Omental fat pad (tissue), 4 donors: ENCODE measurements at places on chromosomes 11 and 22. TPM values are rescaled to one million over a fixed set of nuclear protein-coding genes. Genes with fewer than 3 reads are reported as not detected.
A peak's percentile ranks its signal among the peaks of the same experiment; 100 is the strongest.

GRCh38 chr11:62125881-62126280 lies 2.1 kb downstream of the INCENP start:
- no peak for DNase-seq

DNA sequence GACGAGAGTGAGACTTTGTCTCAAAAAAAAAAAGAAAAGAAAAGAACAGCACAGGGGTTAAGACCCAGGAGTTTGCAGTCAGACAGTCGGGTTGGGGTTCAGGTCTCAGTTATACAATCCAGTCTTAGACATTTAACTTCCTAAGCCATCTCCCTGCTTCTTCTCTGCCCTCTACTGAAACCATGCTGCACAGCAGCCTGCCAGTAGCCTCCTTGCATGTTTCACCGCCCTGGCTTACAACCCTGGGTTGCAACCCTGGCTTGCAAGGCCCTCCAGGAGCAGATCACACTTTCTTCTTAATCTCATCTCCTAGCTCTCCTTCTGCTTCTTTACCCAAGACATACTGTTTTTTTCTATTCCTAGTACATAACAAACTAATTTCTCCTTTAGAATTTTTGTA lies 5.9 kb upstream of the B3GAT3 start:
- DNase-seq: no peak

ZP1 gene
- not detected for total RNA-seq

- DNase-seq: no peak
Measured at GRCh38 chr11:65945430-65945911, at the start of gene TSGA10IP. TSGA10IP (plus strand) TSS chr11:65945480; CDS start chr11:65945676, 196 bp downstream.

DNA sequence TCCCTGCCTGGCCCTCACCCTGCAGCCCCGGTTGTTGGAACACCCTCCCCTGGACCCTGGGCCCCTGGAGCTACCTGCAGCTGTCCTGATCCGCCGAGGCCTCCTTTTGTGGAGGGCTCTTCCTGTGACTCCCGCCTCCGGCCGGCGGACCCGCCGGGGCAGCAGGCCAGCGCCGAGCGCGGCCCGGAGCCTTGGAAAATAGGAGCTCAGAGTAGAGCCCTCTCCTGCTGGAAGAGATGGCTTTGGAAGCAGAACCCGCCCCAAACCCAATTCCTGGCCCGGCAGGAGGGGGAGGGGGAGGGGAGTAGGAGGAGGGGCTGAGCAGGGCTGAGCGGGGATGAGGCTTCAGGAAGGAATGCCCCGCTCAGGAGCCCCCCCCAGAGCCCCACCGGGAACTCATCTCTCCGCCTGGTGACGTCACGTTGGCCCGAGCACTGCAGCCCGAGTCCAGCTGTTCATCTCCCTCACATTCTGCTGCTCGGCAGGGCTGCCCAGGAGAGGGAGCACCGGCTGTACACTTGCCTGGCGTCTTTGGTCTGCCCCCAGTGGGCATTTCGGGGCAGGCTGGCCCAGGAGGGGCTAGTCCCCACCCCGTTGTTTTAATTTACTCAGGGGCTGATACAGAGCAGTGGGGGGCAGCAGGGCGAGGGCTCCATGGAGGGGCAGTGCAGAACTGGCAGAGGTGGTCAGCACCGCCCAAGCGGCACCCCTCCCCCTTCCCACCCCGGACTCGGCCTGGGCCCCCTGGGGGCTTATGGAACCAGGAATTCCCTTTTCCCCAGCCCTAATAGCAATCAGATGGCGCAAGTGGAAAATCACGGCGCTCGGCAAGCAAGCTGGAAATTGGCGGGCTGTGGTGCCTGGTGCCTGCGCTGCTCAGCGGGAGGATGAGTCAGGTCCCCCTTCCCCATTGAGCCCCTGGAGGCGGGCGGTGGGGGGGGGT lies at the start of gene MRGPRF:
TSS of gene MRGPRF (minus strand) at position 238 of the 943 bp plus-strand sequence. CDS start 3,345 bp downstream, outside the sequence.
- peak; percentile 83 for DNase-seq

DNA sequence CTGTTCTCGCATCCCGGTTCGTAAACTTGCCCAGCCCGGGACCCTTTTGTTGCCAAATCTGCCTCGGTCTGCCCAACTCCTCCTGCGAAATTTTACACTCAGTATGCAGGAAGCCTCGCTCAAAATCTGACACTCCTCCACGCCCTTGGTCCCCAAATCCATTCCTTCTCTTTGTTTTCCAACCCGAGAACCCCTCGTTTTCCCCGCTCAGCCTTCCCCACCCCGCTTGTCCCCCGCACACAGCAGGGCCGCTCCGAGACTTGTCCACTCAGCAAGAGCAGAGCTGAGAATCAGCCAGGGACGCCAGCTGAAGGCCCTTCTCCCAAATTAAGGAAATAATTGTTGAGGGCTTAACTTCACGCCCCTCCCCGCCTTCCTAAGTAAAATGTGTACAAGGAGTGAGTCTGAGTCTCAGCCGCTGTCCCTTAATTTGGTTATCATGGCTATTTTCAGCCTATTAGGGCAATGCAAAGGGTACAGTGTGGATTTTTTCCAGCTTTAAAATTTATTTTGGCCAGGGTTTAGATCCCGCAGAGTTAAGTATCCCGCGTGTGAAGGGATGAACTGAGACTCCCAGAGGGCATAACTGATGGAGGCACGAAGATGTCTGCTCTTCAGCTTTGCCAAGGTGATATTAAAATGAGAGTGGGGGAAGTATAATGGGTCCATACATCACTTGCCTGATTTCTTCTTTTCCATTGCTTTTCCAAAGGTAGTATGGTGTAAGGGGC lies 581 bp upstream of the FBXO3 start:
- no peak for DNase-seq

DNA sequence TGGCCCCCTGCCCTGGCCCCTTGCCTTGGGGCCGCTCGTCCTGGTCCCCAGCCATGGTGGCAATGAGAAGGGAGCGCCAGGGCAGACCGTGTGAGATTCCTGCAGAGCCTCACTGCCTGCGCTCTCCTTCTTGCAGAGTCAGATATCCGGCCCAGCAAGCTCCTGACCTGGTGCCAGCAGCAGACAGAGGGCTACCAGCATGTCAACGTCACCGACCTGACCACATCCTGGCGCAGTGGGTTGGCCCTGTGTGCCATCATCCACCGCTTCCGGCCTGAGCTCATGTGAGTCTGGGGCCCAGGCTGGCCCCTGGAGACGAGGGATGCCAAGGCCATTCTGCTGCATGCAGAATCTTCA lies 114.1 kb downstream of the MICAL2 start:
- DNase-seq: no peak

LRRC56 gene
- total RNA-seq: not detected

- no peak for DNase-seq
Measured at GRCh38 chr11:42524534-42525227, 787.1 kb upstream of the API5 start.

SCT gene
- total RNA-seq: not detected

DNA sequence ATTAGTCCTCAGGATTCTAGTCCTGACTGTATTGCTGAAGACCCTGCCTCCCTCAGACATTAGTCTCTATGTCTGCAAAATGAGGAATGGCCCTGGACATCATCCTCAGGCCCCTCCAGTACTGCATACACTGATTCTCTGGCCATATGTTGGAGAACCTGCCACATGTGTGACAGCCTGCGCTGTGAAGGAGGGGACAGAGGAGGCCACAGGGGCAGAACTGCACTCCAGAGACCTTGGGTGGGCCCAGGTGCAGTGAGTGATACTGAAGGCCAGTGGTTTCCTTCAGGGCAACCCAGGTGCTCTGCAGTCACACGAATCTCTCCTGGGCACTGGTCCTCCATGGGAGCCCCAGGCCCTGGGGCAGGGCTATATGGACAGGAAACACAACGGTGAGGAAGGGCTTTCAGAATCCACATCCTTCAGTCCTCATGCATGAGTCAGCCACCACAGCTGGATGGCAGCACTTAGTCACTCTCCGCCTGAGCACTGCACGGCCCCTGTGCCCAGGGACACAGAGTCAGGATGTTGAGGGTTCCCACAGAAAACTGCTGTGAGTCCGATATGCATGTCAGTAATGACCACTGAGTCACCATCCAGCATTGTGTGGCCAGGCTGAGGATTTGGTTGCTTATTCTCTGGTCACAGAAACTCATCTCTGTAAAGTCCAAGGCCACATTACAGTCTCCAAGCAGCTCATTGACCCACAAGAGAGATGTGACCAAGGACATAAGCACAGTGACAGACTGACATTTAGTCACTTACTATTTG lies 39.7 kb downstream of the ME3 start:
- no peak for DNase-seq

MUC15 gene
- not detected for total RNA-seq

BEST1 gene
- total RNA-seq: 11.5 TPM

- DNase-seq: no peak
Measured at GRCh38 chr22:22941831-22942510, 54.4 kb downstream of the IGLL5 start.

SUSD2 gene
- total RNA-seq: 5.5 TPM

- no peak for DNase-seq
Measured at GRCh38 chr22:38260761-38261681, 11.8 kb downstream of the TMEM184B start.

IGF2 gene
- 69.4 TPM for total RNA-seq

DNA sequence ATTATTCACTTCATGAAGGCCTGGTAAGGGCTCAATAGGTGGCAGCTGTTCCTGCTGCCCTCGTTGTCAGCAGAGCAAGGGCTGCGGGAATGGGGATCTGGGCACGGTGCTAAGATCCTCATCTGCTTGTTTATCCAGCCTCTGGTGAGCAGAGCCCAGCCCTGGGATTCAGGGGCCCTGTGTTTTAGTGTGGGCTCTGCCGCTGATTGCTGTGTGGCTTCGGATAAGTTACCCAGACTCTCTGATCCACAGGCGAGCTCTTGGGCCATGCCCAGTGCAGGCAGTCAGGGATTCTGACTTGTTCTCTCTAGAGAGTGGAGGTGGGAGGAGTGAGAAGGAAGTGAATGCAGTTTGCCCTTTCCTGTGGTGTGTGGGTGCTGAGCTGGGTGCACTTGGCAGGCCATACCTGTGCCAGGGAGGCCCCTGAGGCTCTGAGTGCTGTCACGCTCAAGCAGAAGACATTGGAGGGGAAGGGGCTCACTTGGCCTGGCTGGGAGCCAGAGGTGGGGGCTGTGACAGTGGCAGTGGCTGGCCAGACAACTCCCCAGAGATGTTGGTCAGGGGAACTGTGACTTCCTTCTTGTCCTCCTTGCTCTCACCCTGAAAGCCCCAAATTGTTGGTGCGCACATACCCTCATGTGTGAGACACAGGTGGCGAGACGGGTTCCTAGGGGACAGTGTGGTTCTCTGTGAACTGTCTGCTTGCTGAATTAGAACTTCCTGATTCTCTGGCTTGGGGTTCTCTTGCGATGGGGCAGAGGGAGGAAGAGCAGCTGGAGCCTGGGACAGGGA lies 43.7 kb downstream of the CD82 start:
- DNase-seq: no peak

NECTIN1 gene
- total RNA-seq: 2.4 TPM

DNA sequence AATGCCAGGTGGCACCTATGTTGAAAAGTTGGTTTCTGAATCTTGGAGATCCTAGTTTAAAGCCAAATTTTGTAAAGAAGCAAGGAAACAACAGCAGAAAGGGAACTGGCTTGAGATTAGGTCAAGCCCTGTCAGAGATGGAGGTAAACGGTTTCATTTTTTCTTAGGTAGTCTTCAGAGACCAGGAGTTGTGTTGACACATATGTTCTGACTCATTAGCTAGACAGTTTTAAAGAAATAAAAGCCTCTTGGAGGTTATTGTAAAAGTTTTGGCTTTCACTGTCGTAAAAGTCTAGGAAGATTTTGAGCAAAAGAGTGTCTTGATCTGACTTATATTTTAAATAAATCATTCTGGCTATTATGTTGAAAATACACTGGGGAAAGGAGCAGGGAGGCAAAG lies 151.5 kb upstream of the CTSC start:
- DNase-seq: no peak

DNA sequence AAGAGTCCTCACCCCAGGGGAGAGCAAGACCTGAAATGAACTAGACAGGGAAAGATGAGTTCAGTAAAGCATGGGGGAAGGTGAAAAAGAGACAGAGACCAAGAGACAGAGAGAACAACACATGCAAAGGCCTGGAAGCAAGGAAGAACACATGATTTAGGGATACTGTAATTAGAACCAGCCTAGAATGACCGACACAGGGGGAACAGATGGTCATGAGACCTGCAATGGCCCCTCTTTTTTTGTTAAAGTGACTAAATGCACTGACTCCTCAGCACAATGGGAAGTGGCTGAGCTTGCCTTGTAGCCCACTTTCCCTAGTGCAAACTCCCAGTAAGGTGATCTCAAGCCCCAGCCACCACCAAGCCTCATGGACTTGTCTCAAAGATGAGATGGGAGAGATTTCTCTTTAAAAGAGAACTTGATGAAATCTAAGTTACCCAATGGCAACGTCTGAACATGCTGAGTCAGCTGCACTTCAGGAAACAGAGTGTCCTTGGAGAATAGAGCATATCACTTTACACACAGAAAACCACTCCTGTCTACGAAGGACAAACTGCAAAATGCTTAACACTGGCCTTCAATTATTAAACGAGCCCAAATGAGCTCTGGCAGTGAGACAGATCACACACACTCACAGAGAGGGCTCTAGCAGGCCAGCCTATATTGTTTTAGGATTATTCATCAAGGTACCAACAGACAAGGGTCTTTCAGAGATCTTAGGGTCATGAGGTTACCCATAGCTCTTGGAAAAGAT lies 91.0 kb downstream of the SERGEF start:
- no peak for DNase-seq

USP28 gene
- 20.2 TPM for total RNA-seq

- DNase-seq: no peak
Measured at GRCh38 chr11:62404901-62405300, 13.9 kb upstream of the SCGB1A1 start.

GRCh38 chr11:26696330-26696729 lies 25.5 kb downstream of the SLC5A12 start:
- DNase-seq: no peak

GRCh38 chr11:110525883-110526282 lies 96.1 kb downstream of the FDX1 start:
- DNase-seq: peak; percentile 37

DNA sequence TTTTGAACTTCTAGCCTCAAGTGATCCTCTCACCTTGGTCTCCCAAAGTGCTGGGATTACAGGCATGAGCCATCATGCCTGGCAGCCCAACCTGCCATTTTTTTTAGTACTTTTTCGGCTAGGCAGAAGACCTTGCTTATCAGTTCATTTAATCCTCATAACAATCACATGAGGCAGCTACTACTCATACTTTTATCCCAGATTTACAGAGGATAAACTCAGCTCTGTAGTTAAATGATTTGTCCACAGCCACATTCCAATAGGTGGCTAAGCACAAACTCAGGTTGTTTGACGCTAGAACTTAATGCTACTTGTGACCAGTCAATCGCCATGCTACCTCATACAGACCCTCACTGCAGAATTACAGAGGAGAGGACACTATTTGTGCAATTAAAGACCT lies 28.1 kb downstream of the SBF2 start:
- no peak for DNase-seq

DNA sequence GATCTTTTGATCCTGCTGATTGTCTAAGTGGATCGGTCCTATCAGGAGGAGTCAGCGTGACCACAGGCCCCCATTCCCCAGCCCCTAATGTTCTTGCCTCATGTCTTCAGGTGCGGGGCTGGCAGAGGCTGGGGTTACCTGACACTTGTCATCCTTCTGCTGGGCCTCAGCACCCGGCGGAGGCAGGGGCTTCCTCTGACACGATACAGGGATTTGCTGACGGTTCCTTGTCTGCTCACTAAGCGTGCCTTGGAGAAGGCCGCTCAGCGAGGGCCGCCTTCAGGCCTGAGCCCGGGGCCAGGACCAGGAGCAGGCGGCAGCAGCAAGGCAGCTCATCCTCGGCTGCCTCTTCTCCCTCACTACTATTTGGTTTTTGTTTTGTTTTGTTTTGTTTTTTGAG lies 45.7 kb upstream of the KCNQ1OT1 start:
- DNase-seq: no peak

USP2 gene
- total RNA-seq: 17.5 TPM

- DNase-seq: no peak
Measured at GRCh38 chr11:60500276-60500910, 7.8 kb downstream of the MS4A12 start.

ACR gene
- total RNA-seq: not detected
